ENCODE measurements at places on chromosomes 6 and 20.
A peak's percentile ranks its signal among the peaks of the same experiment; 100 is the strongest.

GRCh38 chr20:46987001-46987400 is 92.4 kb downstream of the EYA2 start:
- no peak for DNase-seq

GRCh38 chr6:85252552-85252951 is 197.3 kb upstream of the NT5E start:
- no peak for DNase-seq

GRCh38 chr6:170253226-170253909 is 37.5 kb downstream of the DLL1 start:
- no peak for DNase-seq

DNA sequence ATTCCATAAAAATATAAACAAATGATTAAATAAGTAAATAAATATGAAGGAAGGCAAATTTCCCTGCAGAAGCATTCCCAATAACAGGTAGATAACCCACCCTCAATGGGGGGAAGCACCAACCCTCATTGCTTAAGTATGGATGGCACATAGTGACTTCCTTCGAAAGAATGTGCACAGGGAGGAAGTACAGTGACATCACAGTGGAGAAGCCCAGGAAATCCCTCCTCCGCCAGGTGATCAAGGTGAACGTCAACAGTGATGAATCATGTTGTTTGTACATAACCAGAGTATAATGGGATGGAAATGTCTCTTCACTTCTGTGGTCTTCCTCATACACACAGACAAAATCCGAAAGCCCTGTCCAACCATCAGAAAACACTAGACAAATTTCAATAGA is 267.9 kb downstream of the THBS2 start:
- no peak for DNase-seq

GRCh38 chr20:6075428-6076219 is 21.8 kb upstream of the LRRN4 start:
- DNase-seq = no peak

- peak; percentile 81 for DNase-seq
Measured at GRCh38 chr6:116695401-116695800, 14.4 kb downstream of the KPNA5 start.

GRCh38 chr6:107266563-107266962 is 151.2 kb upstream of the BEND3 start:
- no peak for DNase-seq

DNA sequence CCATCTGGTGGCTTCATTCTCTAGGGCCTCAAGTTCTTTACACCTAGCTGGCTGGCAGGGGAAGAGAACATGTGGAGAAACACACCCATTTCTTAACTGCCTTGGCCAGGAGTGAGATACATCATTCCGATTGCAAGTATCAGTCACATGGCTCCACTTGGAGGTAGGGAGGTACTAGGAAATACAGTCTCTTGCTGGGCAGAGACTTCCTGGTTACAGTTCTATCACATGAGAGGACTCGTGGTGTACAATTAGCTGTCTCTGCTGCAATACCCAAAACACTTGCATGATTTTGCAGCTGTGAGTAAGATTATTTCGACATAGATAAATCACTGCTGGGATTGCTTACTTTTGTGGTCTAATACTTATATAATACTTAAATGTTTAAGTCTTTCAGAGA is 51.1 kb downstream of the GTF2H5 start:
- DNase-seq = no peak

- no peak for DNase-seq
Measured at GRCh38 chr6:43789447-43789846, 19.4 kb downstream of the VEGFA start.

DNA sequence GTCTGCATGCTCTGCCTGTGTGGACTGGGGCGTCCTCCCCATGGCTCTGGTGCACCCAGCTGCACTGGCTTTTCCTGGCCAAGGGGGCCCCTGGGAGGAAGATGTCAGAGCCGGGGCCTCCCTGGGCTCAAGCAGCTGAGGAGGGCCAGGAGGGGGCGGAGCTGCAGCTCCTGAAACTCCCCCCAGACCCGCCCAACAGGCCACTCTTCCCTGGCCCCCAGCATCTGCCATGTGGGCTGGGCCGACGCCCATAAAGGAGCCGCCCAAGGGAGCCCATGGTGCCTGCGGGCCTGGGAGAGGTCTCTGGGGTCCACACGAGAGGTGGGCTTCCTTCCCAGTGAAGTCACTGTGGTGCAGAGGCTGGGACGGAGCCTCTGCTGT is 4.0 kb downstream of the RBBP8NL start:
- DNase-seq = no peak

DNA sequence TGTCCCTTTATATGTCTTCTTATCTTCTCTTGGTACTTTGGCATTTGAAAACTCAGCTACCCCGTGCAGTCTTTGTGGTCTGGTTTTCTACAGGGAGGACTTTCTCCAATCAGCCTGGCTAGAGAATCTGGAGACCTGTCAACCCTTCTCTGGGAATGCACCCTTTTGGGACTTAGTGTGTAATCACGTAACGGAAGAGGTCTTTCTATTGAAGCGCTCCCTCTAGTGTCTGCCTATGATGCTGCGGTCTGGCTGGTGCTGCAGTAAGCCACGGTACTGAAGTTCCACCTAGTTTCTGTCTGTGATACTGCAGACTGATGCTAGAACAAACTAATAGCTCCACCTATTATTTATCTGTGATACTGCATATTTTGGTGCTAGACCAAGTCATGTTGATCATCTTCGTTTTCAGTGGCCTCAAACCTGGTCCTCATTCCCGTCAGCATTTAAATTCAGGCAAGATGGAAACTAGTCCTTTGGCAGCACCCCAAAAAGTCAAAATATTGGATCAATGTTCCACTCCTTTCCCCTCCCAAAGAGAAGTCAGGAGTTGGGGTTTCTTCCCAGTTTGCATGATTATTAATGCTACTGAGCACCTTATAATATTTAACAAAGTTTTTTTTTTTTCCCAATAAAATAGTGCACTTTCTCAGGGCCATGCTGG is 12.5 kb upstream of the SIRPB2 start:
- DNase-seq = peak; percentile 65

GRCh38 chr6:116405138-116405537 is 34.4 kb downstream of the DSE start:
- DNase-seq = no peak

GRCh38 chr6:158333094-158333493 is 20.8 kb downstream of the TULP4 start:
- DNase-seq = no peak

DNA sequence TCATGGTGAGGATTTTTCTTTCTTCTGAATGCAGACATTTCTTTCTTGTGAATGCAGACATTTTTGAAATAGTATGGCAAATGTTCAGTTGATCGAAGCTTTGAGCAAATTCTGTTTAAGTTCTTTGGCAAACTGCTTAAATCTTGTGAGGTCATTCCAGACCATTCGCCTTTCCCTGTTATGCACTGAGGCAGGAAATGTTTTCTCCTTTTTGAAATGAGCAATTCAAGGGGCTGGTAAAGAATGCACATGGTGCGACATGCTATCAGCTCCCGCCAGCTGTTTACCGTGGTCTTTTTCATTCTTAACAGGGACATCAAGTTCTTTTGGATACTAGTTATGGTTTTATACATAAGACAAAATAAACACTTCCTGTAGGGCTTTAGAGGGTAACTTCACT is 112.0 kb upstream of the CCN2 start:
- no peak for DNase-seq

- DNase-seq = no peak
Measured at GRCh38 chr6:37667050-37667814, 30.5 kb downstream of the MDGA1 start.

DNA sequence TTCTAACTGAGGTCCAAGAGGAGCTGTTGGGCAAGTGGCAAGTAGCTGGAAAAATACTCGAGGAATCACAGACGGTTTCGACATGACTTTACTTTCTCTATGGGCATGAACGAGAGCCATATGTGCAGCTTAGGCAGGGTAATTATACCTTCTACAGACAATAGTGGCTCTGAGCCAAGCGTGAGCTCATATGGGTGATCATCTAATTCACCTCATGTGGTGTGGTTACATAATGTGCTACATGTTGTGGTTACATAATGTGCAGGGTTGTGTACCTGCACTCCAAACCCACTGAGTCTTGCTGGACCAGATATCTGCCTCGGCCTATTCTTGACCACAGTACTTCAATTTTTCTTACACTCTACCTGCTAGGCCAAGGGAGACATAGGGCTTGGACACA is 771.7 kb upstream of the EYS start:
- DNase-seq = no peak

All from NCI-H2029 treated with DMSO at 0.1 percent for 48 hours (cell line).